ENCODE measurements at places on chromosomes 4 and X. TPM values are rescaled to one million over a fixed set of nuclear protein-coding genes. Genes with fewer than 3 reads are reported as not detected.

- DNase-seq, result no peak
Observed at GRCh38 chrX:155877288-155877687, 3.9 kb upstream of the VAMP7 start.

FAM9B gene
- 0.44 TPM for total RNA-seq

ENOX2 gene
- total RNA-seq, result 26.3 TPM

DNA sequence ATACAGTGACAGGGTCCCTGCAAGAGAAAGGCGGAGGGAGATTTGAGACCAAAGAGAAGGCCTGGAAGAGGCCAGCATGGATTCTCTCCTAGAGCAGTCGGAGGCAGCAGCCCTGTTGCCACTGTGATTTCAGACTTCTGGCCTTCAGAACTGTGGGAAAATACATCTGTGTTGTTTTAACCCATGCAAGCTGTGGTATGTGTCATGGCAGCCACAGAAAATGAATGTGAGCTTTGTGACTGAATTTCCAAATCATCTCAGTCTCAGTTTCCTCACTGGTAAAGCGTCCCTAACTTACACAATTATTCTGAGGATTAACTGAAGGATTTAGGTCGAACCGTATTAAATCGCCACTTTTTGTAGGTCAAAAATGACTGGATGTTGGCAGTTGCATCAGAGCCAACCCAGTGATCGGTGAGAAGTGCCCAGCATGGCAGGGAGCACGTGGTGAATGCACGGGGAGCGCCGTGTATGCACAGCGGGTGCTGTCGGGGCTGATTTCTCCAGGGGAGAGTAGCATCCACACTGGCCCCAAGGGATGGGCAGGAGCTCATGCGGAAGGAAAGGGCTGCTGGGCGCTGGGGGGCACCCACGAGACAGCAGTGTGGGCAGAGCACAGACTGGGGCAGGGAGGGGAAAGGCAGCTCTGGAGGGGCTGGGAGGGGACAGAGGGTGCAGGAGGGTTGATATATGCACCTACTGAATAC is 23.8 kb upstream of the NSG1 start:
- DNase-seq, result no peak

CPLX1 gene
- total RNA-seq, result 25.3 TPM

DNA sequence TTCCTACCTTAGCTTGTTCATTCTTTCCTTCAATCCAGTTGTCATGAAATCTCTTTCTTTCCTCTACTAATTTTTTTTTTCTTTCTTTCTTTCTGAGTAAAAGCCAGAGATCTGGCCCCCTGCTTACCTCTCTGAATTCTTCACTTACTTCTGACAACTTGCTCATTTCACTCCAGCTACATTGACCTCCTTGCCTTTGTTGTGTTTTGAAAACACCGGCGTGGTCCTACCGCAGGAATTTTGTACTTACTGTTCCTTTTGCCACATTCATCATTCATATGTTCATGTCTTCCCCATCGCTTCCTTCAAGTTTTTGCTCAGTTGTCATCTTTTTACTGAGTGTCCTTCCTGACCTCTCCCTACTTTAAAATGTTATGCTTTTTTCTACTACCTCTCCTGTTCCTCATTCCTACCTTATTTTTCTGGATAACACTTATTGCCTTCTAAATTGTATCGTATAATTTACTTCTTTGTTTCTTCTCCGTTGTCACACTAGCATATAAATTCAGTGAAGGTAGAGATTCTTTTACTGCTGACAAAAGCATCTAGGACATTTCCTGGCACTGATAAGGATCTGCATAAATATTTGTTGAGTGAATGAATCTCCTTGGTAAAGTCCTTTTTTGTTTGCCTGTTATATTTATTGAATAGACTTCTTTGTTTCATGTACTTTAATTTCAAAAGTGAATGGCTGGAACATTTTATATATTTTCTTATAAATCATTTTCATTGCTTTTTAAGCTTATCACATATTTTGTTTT is 74.4 kb downstream of the NFKB1 start:
- DNase-seq, result no peak

GRCh38 chr4:88661739-88662138 is 35.9 kb downstream of the NAP1L5 start:
- no peak for DNase-seq

GRCh38 chr4:128521648-128522111 is 234.1 kb upstream of the PGRMC2 start:
- DNase-seq, result peak; percentile 47

DNA sequence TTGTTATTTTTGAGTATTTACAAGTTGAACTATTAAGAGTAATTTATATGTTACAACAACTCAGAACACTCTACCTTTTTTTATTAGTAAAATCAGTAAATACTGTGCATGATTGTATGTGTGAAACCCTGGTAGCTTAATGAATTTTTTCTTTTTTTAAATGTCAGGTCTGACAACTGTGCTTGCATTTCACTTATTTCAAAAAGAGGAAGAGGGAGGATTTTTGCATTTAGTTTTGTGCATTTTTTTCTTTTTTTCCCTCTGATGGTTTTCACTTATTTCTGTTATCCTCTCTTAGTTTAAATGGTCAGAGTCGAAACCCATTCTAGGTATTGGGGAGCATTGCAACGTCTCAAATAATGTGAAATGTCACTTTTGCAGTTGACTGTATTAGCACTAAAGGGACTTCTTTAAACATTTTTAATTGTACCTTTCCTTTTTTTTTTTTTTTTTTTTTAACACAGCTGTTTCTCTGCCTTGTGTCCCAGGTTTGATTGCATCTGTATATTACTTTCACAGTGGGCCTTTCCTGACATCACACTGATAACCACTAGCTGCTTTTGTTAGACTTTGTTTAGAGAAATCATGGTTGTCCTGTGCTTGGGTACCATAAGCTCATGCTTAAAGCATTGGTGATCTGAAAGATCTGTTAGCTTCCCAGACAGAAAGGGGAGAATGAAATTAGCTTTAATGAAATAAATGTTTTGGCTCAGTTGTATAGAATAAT is 28.5 kb downstream of the MOB1B start:
- DNase-seq, result no peak
